CD4-positive, alpha-beta T cell treated with Interleukin-2 at 100 ng/mL for 4 hours (primary cell): ENCODE measurements at places on chromosomes 2 and 18.

GRCh38 chr18:45250479-45250878 is 364.8 kb upstream of the SLC14A2 start:
- DNase-seq: no peak

GRCh38 chr18:78751664-78752063 is 228.0 kb upstream of the SALL3 start:
- DNase-seq: no peak

DNA sequence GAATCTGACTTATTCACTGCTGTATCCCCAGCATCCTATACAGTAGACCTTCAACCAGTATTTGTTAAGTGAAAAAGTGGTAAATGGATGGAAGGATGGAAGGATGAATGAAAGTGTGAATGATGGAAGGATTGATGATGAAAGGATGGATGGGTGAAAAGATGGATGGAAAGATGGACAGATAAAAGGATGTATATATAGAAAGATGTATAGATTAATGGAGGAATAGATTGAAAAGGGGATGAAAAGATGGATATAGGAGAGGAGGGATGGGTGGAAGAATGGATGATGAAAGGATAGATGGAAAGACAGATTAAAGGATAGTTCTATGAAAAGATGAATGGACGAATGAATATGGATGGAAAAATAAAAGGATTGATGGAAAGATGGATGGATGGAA is 50.0 kb downstream of the PSD4 start:
- no peak for DNase-seq

GRCh38 chr2:82827426-82827825 is 1631.7 kb downstream of the SUCLG1 start:
- DNase-seq: no peak

- no peak for DNase-seq
Measured at GRCh38 chr2:105368759-105369408, 30.0 kb downstream of the FHL2 start.

GRCh38 chr2:38129481-38129880 is 53.5 kb upstream of the CYP1B1 start:
- DNase-seq: no peak

DNA sequence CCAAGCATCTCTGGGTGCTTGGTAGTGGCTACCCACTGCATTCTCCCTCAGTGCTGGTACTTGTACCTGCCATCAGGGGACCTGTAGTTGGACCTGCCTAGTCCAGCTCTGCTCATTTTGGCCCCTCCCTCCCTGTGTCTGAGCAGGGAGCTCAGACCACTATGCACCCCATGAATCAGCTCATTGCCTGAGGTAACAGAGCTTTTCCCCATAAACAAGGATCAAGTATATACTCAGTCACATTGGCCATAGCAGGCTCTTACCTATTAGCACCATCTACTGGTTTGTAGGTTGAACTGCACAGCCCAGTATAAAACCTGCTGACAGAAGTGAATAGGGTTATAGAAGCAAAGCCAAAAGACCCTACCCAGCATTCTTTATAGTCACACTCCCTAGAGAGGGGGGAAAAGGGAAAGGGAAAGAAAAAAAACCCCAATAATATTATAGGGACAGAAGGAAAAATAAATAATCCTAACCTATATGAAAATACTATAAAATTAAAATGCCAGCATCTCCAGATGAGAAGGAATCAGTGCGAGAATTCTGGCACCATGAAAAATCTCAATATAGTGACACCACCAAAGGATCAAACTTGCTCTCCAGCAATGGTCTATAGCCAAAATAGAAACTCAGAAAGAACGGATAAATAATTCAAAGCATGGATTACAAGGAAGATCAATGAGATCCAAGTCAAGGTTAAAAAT is 6.9 kb upstream of the FLACC1 start:
- DNase-seq: peak; percentile 77

DNA sequence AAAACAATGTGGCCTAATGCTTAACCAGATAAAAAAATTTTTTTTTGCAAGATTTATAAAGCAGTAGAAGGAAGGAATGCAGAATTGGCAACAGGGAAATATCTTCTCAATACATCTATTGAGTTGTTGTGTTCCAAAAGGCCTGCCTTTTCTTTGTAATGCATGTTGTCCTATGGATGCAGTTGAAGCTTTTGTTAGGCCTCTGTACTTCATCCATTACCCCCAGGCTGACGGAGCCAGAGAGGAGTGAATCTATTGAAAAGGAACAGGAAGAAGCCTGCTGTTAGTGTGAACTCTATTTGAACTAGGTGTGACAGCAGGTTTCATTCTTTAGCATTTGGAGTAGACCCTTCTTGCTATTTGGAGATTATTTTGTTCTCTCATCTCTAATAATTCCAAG is 56.5 kb downstream of the MTX2 start:
- DNase-seq: no peak

DNA sequence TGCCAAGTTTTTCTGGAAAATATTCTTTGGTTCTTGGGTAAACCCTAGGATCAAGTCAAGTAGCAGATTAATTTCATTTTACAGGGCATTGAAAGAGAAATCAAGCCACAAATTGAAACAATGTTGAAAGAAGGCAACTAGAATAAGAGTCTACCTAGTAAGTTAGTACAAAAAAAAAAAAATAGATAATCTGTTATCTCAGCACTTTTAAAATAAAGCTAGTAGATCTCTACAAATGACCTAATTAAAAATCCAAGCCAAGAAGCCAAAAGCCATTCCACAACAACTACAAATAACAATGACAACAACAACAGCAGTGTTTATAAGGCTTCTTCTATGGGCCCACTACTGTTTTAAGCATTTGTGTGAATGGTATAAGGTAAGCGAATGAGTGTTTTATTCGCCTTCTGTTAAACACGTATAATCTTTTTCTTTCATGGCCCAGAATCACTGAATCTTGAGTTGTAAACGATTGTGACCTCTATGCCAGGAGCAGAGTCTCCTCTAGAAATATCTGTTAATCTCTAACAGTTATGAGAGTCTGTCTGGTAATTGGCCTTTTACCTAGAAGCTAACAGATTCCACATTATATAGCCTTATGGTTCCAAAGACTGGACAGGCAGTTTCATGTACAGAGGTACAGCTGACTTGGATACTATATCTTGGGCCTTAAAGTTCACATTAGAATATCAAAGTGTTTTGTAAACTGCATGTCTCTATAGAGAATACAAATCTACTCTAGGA is 28.6 kb upstream of the CUL3 start:
- DNase-seq: no peak

DNA sequence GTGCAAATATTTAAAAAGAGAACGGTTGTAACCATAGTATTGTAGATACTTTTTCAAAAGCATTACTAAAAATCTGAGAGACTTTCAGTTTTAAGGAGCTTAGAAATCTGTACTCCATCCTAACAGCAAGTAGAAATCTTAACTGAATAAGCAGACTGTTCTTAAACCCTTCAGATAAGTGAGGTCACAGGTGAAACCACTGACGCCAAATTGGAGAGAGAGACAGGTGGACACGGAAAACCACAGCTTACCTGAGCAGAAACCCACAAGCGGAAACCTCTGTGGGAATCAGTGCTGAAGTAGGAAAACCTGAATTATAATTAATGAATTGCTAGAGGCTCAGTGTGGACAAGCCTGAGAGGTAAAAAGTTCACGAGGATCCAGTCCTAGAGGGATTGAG is 959.4 kb upstream of the CELF4 start:
- DNase-seq: no peak

GRCh38 chr2:219155054-219155644 is 5.5 kb downstream of the NHEJ1 start:
- DNase-seq: peak; percentile 74

GRCh38 chr2:11871421-11871820 is 125.0 kb downstream of the LPIN1 start:
- no peak for DNase-seq

- DNase-seq: no peak
Measured at GRCh38 chr2:216189410-216189809, 80.3 kb downstream of the XRCC5 start.

DNA sequence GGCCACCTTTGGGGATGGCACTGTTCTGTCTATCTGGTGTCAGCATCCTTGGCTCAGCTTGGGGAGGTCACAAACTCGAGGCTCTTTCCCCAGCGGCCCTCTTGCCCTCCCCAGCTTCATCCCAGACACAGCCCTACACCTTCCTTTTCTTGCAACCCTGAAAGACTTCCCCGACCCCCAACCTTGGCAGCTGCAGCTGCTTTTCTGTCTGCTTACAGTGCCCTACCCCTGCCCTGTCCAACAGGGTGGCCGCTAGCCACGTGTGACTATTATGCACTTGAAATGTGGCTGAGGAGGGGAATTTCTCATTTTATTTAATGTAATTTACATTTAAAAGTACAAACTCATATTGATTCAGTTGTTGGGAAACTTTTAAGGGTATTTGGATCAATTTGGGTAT is 41.3 kb downstream of the NGEF start:
- no peak for DNase-seq

DNA sequence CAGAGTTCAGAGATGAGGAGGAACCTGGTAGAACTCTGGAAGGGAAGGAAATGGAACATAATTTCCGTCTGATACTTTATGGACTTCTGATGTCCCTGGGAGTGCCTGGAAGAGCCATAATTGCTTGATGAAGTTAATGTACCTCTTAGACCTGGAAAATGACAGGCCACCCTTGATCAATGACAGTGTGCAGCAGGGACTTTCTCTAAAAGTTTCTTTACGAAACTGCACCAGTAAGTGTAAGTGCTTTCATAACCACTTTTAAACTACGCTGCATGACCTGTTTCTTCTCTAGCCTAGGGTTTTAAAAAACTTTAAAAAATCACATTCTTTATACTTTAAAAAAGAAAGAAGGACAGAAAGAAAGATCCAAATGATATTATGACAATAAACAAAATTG is 164.5 kb downstream of the LPIN1 start:
- DNase-seq: no peak

- no peak for DNase-seq
Measured at GRCh38 chr2:226771067-226771466, 28.6 kb downstream of the IRS1 start.

- DNase-seq: no peak
Measured at GRCh38 chr2:164061129-164061746, 325.4 kb upstream of the FIGN start.

GRCh38 chr18:38115201-38115600 is 549.6 kb upstream of the CELF4 start:
- no peak for DNase-seq

DNA sequence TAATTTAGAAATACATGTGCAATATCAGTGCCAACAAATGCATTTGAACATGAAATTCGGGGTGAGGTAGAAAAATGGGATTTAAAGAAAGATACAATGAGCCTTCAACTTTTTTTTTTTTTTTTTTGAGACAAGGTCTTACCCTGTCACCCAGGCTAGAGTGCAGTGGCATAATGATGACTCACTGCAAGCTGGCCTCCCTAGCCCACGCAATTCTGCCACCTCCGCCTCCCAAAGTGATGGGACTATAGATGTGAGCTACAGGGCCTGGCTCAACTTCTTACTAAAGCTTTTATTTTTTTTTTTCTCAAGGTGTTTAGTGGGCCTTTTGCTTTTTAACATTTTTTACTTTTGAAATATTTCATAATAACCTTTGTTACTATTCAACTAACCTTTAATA is 365.6 kb downstream of the LRRTM4 start:
- no peak for DNase-seq

- DNase-seq: peak; percentile 31
Measured at GRCh38 chr2:218582076-218582475, 13.4 kb downstream of the CNOT9 start.

DNA sequence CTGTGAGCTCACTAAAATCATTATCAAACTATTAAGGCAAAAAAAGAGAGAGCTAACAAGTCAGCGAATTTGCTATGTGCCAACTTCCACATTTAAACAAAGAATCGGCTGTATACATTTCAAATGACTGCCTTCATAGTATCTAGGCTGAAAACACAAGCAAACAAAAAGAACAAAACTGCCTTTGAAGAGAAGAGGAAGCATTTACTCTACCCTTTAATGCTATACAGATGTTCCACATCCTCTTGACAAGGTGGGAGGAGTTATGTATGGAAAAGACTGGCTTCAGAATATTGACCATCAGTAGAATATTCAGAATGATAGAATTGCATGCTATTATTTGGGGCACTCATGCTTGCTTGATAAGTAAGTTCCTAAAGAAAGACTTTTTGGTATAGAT is 741.7 kb downstream of the PLCL1 start:
- no peak for DNase-seq

GRCh38 chr2:28327956-28328922 is 64.4 kb upstream of the FOSL2 start:
- no peak for DNase-seq

- no peak for DNase-seq
Measured at GRCh38 chr2:176138923-176139660, 9.6 kb downstream of the HOXD8 start.

GRCh38 chr2:20803226-20803682 is 19.6 kb downstream of the LDAH start:
- no peak for DNase-seq

GRCh38 chr2:97707362-97708047 is 5.9 kb upstream of the ZAP70 start:
- DNase-seq: no peak

DNA sequence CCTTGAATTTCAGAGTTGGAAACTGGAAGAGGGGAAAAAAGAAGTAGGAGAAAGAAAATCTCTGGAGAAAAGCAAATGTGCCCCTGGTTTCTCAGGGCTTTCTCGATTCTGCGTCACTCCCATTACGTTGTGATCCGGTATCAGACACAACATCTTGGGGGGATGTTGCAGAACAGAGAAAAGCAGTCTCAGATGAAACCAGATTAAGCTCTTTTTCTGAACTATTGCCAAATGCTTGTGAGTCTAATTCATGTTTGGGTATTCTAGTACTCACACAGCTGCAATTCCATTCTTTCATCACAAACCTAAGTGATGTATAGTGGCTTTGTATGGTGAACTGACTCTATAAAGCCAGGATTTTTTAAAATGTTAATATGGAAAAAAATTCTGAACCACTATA is 233.2 kb downstream of the TCF4 start:
- DNase-seq: no peak

- DNase-seq: peak; percentile 7
Measured at GRCh38 chr18:76963936-76964335, 141.6 kb downstream of the ZNF236 start.

GRCh38 chr2:85017411-85018048 is 46.6 kb downstream of the KCMF1 start:
- peak; percentile 39 for DNase-seq

- DNase-seq: no peak
Measured at GRCh38 chr2:202695166-202695565, 60.4 kb downstream of the FAM117B start.

- no peak for DNase-seq
Measured at GRCh38 chr2:220961143-220961860, 610.8 kb downstream of the EPHA4 start.

GRCh38 chr2:217736776-217737550 is 265.8 kb downstream of the TNS1 start:
- no peak for DNase-seq

GRCh38 chr2:157809212-157809611 is 66.9 kb downstream of the ACVR1 start:
- no peak for DNase-seq

GRCh38 chr2:5995832-5996231 is 303.6 kb downstream of the SOX11 start:
- DNase-seq: no peak

GRCh38 chr2:135494503-135494902 is 36.5 kb downstream of the ZRANB3 start:
- DNase-seq: no peak

- no peak for DNase-seq
Measured at GRCh38 chr2:162565666-162566065, 221.7 kb downstream of the GCA start.

GRCh38 chr2:215517391-215517790 is 81.5 kb upstream of the FN1 start:
- DNase-seq: no peak
